ENCODE measurements at places on chromosomes 1 and 21. TPM values are rescaled to one million over a fixed set of nuclear protein-coding genes. Genes with fewer than 3 reads are reported as not detected.

FCGR3B gene
- total RNA-seq, result not detected

TNFAIP8L2 gene
- 1.6 TPM for total RNA-seq

OPN3 gene
- 2.3 TPM for total RNA-seq

ADAM30 gene
- not detected for total RNA-seq

TARDBP gene
- 104 TPM for total RNA-seq

DCST1 gene
- not detected for total RNA-seq

GPR37L1 gene
- not detected for total RNA-seq

GUCA2A gene
- total RNA-seq, result not detected

DNAJC28 gene
- 1.3 TPM for total RNA-seq

OLIG2 gene
- total RNA-seq, result not detected

GRCh38 chr1:63320022-63320721 is 2.2 kb upstream of the FOXD3 start:
- H3K4me3 ChIP-seq, result no peak overlapping the region
- no peak overlapping the region for H3K27ac ChIP-seq
- peaks cover 86% of the 10 kb centered on the region for H3K27me3 ChIP-seq
- H3K36me3 ChIP-seq, result no peaks in the 10 kb centered on the region
- DNase-seq, result no peak

DNA sequence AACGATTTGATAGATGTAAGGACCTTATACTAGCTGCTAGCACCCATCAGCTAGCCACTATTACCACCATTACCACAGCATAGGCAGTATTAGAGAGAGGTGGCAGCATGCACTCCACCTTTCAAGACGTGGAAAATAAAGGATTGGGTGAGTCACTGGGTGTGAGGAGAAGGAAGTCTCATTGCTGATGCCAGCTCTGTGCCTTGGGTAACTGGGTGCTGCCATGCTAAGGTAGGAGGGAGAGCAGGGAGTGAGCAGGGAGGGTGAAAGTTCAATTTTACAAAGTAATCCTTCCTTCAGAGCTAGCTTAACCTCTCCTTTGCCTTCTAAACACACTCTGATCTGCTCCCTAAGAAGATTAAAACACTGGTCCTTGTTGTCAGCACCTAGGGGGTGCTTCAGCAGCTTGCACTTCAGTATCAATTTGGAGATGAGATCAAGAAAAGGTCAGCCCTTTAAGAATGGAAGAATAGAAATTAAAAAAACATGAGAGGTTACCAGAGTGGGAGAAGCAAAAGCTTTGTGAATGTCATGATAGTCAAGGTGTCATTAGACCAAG is 1.8 kb upstream of the LIN9 start:
- H3K27me3 ChIP-seq, result no peaks in the 10 kb centered on the region
- no peak for DNase-seq
- no peak overlapping the region for H3K27ac ChIP-seq
- H3K4me1 ChIP-seq, result peaks cover 19% of the 10 kb centered on the region
- H3K36me3 ChIP-seq, result no peaks in the 10 kb centered on the region
- H3K4me3 ChIP-seq, result no peak overlapping the region

DNA sequence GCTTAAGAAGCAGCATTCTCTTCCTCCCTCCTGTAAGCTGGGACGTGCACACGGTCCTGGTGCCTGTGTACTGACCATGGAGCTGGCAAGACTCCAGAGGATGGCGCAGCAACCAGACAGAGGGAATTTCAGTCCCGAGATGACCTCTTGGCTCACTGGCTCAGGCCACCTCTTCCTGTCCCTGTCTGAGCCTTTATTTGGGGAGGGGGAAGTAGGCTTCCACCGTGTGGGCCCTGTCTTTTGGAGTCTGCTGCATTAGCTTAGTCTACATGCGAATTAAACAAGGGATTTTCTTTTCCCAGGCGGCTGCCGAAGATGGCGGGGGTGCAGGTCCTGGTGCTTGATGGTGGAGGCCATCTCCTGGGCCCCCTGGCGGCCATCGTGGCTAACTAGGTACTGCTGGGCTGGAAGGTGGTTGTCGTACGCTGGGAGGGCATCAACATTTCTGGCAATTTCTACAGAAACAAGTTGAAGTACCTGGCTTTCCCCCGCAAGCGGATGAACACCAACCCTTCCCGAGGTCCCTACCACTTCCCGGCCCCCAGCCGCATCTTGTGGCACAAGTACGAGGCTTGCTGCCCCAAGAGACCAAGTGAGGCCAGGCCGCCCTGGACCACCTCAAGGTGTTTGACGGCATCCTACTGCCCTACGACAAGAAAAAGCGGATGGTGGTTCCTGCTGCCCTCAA is 10.2 kb downstream of the IL24 start:
- no peaks in the 10 kb centered on the region for H3K36me3 ChIP-seq
- no peak for DNase-seq
- peaks cover 26% of the 10 kb centered on the region for H3K4me1 ChIP-seq
- H3K27me3 ChIP-seq, result no peaks in the 10 kb centered on the region
- no peak overlapping the region for H3K27ac ChIP-seq

- DNase-seq, result peak; percentile 44
- no peaks in the 10 kb centered on the region for H3K36me3 ChIP-seq
- H3K4me1 ChIP-seq, result peaks cover under 1% of the 10 kb centered on the region
- no peak overlapping the region for H3K4me3 ChIP-seq
- H3K27ac ChIP-seq, result no peak overlapping the region
Measured at GRCh38 chr21:42381347-42381984, 14.4 kb downstream of the TMPRSS3 start.

- no peak overlapping the region for H3K27ac ChIP-seq
- no peaks in the 10 kb centered on the region for H3K27me3 ChIP-seq
Measured at GRCh38 chr1:244502630-244503029, 41.6 kb downstream of the CATSPERE start.

DNA sequence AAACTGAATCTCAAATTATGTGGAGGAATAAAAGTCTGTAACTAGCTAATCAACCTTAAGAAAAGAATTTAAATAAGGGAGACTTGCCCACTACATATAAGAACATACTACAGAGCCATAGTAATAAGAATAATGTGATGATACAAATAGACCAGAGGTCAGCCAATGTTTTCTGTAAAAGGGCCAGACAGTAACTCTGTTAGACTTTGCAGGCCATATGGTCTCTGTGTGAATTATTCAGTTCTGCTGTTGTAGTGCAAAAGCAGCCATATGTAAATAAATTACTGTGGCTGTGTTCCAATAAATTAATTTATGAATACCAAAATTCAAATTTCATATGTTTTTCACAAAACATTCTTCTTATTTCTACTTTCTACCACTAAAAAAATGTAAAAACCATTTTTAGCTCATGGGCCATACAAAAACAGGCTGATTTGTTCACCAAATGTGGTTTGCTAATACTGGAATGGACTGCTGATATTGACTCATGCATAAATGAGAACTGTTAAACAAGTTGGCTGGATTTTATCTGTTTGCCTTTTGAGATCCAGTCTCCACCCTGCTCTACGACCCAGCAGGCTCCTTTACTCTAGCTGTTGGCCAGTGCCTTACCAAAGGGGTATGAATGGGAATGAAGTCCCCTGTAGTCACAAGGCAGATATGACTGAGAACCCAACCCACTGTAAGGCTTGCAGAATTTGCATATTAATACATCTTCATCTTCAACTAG is 98.2 kb upstream of the ZNHIT6 start:
- no peak overlapping the region for H3K27ac ChIP-seq
- no peaks in the 10 kb centered on the region for H3K27me3 ChIP-seq
- no peak overlapping the region for H3K4me3 ChIP-seq
- no peaks in the 10 kb centered on the region for H3K36me3 ChIP-seq

- peak within 1 kb of the TSS; percentile 99 for H3K27ac ChIP-seq
- DNase-seq, result peak; percentile 92
- H3K36me3 ChIP-seq, result no peaks in the 10 kb centered on the region
- H3K4me3 ChIP-seq, result peak within 1 kb of the TSS; percentile 58
Measured at GRCh38 chr1:214551436-214552173, at the start of gene PTPN14. Gene PTPN14, minus strand, starts transcription at chr1:214551602. Its CDS starts 86,799 bp downstream, at chr1:214464803.

DNA sequence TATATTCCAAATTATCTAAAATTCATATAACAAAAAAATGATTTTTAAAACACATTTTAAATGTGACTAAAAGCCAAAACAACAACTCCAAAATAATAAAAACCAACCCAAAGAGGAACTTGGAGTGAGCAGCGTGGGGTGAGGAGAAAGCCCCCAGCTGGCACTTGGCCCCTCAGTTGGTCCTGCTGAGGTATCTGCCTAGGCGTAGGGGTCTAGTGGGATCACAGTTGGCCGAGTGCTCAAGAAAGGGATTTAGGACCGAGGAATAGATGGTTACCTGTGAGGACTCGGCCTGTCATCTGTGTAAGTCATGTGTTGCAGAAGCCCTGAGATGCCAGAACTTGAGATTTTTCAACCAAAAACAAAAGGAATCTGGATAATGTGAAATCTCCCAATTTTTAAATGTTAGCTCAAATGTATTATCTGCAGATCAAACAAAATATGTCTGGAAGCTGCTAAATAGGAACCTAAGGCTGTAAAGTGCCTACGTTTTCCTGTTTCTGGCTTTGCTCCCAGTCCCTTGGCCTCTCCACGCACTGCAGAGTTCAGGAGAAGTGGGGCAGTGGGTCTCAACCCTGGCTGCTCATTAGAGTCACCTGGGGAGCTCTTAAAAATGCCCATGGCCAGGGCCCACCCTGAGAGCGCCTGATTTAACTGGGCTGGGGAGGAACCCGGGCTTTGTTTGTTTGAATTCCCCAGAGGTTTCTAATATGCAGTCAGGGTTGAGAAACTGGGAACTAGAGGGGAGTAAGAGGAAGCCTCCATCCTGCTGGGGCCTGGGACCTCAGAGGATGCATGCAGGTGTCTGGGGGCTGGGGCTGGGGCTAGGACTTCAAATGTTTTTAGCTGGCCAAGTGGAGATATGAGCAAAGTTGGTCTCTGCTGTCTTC is 38.5 kb upstream of the LDLRAP1 start:
- H3K27me3 ChIP-seq, result no peaks in the 10 kb centered on the region
- H3K4me3 ChIP-seq, result no peak overlapping the region
- H3K4me1 ChIP-seq, result no peaks in the 10 kb centered on the region
- no peak for DNase-seq
- no peak overlapping the region for H3K27ac ChIP-seq
- no peaks in the 10 kb centered on the region for H3K36me3 ChIP-seq

- H3K4me1 ChIP-seq, result no peaks in the 10 kb centered on the region
- DNase-seq, result no peak
- no peak overlapping the region for H3K27ac ChIP-seq
Measured at GRCh38 chr21:28464095-28464494, 528.6 kb downstream of the LTN1 start.

GRCh38 chr21:14531757-14532316 is 14.3 kb downstream of the SAMSN1 start:
- no peaks in the 10 kb centered on the region for H3K36me3 ChIP-seq
- no peak for DNase-seq
- no peak overlapping the region for H3K27ac ChIP-seq
- no peaks in the 10 kb centered on the region for H3K4me1 ChIP-seq

DNA sequence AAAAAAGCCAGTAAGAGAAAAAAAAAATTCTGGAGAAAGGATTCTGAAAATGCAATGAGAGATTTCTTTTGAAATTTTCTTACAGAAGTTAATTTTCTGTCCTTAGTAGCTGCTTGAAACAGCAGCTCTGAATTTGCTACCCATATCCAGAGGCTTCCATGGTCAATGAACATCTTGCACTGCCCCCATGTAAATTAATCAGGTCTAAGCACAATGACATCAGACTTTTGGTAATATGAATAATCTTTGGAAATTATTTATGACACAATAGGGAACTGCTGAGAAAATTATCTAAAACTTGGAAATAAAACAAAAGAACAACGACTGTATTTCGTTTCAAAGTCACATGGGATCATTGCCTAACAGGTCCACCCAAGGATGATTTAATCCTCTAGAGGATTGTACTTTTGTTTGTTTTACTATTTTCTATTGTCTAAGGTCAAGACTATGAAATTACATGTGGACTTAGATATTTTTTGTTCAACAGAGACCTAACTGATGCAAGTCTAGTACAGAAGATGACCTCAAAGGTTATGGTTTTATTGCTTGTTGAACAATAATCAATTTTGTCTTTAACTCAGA is 312.1 kb downstream of the BACH1 start:
- no peaks in the 10 kb centered on the region for H3K27me3 ChIP-seq
- DNase-seq, result no peak
- H3K4me3 ChIP-seq, result no peak overlapping the region
- no peaks in the 10 kb centered on the region for H3K4me1 ChIP-seq
- H3K27ac ChIP-seq, result no peak overlapping the region

DNA sequence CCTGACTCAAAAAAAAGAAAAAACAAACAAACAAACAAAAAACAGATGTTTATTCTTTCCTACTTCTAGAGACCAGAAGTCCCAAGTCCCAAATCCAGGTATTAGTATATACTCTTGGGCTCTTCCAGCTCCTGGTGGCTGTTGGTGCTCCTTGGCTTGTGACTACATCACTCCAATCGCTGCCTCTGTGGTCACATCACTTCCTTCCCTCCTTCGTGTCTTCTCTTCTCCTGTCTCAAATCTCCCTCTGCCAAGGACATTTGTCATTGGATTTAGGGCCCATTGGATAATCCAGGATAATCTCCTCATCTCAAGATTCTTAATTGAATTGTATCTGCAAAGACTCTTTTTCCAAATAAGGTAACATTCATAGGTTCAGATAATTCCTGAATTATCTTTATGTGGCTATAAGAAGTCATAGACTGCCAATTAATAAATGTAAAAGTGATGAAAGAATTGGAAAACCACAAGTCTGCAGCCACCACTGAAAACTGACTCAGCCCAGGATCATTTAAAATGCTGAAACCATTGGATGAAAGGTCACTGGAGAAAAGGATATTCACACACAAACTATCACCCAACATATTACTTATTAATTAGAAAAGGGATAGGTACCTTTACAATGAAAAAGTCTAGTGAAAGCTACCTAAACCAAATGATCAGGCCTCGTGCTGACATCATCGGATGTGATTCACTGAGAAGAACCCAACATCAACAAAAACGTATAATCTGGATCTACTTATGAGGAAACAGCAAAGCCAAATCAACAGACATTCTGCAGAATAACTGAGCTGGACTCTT is 67.1 kb downstream of the ZNF281 start:
- no peaks in the 10 kb centered on the region for H3K4me1 ChIP-seq
- H3K27ac ChIP-seq, result no peak overlapping the region
- H3K27me3 ChIP-seq, result no peaks in the 10 kb centered on the region
- DNase-seq, result no peak
- H3K36me3 ChIP-seq, result no peaks in the 10 kb centered on the region

GRCh38 chr1:150320667-150320978 is 710 bp upstream of the PRPF3 start:
- DNase-seq, result no peak
- H3K4me1 ChIP-seq, result peaks cover 21% of the 10 kb centered on the region
- H3K27me3 ChIP-seq, result no peaks in the 10 kb centered on the region
- H3K36me3 ChIP-seq, result peaks cover 3% of the 10 kb centered on the region
- H3K4me3 ChIP-seq, result peak overlapping the region; percentile 89

- no peak overlapping the region for H3K4me3 ChIP-seq
- no peak for DNase-seq
- H3K4me1 ChIP-seq, result peaks cover 37% of the 10 kb centered on the region
- H3K27ac ChIP-seq, result peak overlapping the region; percentile 76
Measured at GRCh38 chr1:119541389-119541788, 34.4 kb downstream of the HSD3B1 start.

DNA sequence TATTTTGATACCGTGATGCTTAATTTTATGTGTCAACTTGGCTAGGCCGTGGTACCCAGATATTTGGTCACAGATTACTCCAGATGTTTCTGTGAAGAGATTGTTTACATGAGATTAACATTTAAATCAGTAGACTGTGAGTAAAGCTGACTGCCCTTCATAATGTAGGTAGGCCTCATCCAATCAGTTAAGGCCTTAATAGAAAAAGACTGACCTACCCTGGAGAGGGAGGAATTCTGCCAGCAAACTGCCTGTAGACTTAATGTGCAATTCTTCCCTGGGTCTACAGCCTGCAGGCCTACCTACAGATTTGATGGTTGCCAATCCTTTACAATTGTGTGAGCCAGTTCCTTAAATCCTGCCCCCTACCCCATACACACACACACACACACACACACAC is 4.3 kb downstream of the SETSIP start:
- no peak overlapping the region for H3K4me3 ChIP-seq
- H3K36me3 ChIP-seq, result no peaks in the 10 kb centered on the region
- no peaks in the 10 kb centered on the region for H3K4me1 ChIP-seq

All from body of pancreas (tissue), 4 donors.